Fibroblast of mammary gland (primary cell): ENCODE measurements at places on chromosomes 13 and 19.

DNA sequence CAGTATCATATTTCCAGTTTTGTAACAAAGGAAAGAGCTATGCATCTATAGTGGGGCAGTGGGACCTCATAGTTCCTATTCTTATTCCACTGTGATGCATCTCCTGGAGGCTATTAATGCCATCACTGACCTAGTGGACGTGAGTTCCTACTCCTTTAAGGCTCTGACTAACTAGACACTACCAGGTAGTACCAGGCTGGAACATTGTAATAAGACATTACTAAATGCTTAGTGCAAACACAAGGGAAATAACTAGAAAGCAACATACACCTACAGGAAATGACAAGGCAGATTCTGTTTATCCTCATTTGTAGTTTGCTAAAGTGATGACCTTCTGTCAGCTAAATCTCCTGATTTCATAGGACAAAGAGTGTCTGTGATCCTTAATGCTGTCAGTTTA lies 192.5 kb downstream of the POSTN start:
- DNase-seq = no peak

DNA sequence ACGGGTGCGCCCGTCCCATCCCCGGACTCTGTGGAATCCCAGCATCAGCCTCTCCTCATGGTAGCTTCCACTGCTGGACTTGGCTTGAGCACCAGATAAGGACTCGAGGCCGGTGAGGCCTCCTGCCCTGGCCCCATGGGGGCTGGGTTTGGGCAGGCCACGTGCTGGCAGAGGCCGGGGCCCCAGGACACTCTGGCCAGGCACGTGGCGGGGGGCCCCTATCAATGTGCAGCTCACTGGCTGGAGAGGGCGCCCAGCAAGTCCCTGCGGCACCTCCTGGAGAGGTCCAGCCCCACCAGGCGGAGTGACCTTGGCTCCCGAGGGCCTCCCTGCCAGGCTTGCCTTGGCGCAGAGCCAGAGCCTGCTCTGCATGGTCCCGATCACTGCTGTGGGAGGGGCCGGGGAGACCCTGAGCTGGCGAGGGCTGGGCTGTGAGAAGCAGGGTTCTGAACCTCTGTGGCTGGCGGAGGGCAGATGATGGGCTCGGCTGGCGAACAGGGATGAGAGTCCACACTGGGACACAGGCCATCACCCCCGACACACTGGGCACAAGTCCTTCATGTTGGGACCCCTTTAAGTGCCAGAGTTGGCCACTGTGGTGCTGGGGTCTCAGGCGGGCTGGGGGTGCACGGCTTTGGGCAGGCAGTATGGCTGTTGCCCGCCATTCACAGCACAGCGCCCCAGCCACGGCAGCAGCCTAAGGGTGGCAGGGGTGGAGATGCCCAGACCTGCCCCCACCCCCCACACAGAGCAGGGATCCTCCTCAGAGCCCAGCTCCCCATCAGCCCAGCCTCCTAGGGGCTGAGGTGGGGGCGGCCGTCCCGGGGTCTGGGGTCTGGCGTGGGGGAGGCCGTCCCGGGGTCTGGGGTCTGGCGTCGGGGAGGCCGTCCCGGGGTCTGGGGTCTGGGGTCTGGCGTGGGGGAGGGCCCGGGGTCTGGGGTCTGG lies 19.1 kb downstream of the CEBPG start:
- no peak for DNase-seq

GRCh38 chr13:98467263-98467985 lies 109.5 kb downstream of the STK24 start:
- no peak for DNase-seq

- no peak for DNase-seq
Measured at GRCh38 chr13:19725320-19725719, 57.4 kb downstream of the PSPC1 start.

DNA sequence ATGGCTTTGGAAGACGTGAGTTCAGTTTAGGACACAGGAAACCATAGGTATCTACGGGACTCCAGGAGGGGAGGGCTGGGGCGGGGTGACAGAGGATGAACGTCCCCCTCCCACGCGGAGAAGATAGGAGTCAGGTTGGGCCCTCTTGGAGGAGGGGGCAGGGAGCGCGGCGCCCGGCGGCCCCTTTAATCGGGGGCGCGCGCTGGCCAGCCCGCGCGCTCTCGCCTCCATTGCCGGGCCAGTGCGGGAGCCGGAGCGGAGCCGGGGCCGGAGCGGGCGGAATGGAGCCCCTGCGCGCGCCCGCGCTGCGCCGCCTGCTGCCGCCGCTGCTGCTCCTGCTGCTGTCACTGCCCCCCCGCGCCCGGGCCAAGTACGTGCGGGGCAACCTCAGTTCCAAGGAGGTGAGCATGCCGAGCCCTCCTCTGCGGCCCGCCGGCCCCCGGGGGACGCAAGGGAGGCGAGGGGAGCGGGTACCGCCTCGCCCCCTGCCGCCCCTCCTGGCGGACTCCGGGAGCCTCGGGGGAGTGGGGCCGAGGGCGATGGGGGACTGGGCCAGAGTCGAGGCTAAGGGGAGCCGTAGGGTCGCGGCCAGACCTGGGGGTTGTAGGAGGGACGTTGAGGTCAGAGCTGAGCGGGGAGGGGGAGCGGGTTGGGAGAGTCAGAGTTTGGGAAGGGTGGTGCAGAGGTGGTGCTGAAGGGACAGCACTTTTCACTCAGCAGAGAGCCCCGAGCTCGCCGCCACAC lies at the start of gene TMEM145:
Gene TMEM145, plus strand, starts transcription at position 214 of the 744 bp plus-strand sequence. Its CDS starts 68 bp downstream, at position 282.
- peak; percentile 30 for DNase-seq

GRCh38 chr13:111855786-111856185 lies 211.2 kb upstream of the SOX1 start:
- DNase-seq = no peak

- DNase-seq = no peak
Measured at GRCh38 chr13:21104199-21105019, 43.0 kb upstream of the LATS2 start.

- no peak for DNase-seq
Measured at GRCh38 chr13:99894105-99894839, 77.3 kb downstream of the ZIC5 start.

DNA sequence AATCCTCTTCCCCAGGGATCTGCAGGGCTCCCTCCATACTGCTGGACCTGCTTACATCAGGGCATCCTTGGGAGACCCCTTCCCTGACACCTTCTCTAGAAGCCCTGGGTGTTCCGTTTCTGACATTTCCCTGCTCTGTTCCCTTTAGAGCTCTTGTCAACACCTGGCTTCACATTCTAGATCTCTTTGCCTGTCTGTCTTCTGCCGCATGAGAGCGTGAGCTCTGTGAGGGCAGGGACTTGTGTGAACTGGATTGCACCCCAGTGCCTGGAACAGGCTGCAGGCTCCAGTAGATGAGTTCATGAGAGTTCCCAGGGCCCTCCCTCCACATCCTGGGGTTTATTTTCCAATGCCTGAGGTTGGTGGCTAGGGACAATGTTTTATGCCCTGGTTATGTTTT lies 651 bp downstream of the CEACAM7 start:
- no peak for DNase-seq

DNA sequence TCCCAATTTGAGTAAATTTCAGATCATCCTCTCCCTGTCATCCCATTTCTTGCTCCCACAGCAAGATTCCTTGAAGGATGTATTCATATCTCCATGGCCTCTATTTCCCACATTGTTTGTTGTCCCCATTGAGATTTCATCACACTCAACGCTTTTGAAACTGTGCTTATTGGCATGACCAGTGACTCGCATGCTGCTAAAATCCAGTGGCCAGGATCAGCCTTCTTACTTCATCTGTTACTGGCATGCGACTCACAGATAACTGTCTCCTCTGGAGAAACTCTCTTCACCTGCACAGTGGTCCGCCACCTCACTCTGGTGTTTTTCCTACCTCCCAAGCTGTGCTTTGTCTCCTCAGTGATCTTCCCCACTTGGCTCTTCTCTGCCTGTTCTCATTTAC lies 95.8 kb downstream of the WASF3 start:
- DNase-seq = peak; percentile 69

- DNase-seq = no peak
Measured at GRCh38 chr13:59445812-59446211, 717.9 kb downstream of the DIAPH3 start.

DNA sequence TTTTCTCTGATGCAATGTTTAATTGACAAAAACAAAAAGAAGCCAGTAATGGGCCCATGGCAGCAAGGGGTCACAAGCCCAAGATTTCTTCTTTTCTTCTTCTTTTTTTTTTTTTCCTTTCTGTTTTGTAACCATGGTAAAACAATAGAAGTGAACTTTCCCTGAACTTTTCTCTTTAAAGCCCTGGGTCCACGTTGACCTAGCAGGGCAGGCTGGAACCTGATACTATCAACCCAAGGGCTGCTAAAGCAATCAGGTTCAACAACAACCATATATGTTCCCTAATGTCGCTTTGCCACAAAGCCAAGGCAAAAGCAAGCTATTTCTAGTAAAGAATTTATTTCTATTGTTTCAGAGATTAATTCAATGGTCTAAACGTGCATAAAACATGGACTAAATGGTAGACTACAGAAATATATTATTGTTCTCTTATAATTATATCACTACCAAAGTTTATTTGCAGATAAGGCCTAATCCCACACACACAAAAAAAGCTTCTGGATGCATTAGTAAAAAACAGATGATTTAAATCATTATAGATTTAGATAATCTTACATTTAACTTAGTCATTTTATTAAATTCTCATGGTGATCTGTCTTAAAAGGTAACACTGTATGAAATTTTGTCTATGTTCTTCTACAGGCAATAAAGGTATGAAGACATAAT lies 153.9 kb downstream of the DACH1 start:
- DNase-seq = no peak

DNA sequence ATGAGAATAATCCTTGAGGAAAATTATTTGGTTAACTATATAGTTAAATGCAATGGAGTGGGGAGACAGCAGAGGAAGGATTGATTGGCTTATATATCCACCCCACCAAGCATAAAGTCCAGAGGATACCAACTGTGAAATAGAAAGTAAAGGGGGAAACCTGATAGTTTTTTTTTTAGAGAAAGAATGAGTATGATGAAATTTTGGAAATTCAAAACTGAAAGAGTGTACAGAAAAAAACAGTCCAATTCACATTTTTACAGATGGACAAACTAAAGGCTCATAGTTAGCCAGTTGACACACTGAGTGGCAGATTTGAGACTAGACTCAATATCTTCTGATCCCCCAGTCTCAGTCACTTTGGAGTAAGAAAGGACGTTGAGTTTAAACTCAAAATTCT lies 51.1 kb downstream of the FNDC3A start:
- no peak for DNase-seq

DNA sequence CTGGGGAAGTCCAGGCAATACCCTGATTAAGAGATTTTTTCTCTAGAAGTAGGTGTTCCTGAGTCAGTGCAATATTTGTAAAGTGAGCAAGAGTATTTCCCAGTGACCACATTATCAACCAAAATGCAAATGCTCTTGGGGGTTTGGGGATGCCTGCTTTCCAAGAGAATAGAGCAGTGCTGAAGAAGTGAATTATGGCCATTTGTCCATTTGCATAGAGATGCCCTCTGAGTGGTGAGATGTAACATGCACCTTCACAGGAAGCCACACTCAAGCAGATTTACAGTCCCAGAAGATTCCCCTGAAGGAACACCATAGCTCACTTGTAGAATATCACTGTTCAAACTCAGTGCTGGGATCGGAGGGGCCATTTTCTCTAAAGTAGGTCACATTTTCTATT lies 71.8 kb downstream of the TNFSF11 start:
- DNase-seq = no peak

DNA sequence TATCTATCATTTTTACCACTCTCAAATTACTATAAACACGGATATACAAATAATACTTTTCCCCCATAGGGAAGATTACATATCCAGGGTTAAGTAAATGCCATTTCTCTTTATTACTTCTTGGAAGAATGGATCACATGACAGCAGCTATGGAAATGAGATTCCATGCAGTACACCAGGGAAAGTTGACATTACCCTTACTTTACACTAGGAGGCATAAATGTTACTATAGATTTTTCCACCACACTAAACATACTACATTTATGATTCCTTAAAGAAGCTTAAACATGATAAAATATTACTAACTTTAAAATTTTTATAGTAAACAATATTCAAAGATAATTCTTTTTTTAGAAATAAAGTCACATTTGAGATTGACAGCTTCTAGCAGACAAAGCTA lies 611.4 kb downstream of the PCDH9 start:
- peak; percentile 58 for DNase-seq

DNA sequence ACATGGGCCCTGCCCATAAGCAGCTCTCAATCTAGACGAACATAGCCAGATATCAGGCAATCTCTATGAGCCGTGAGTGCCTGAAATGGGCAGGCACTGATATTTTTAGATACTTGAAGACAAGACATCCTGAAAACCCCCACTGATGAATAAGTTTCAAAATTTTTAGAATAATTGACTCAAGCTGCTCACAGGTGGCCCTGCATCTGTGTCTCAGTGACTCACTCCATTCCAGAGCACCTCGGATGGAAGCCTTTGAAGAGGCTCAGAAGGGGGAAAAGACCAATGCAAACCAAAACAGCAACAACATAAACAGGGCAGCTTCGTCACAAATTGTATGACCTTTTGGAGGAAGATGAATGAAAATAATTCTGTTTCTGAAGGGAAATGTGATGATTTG lies 42.8 kb upstream of the SLC46A3 start:
- DNase-seq = peak; percentile 26

DNA sequence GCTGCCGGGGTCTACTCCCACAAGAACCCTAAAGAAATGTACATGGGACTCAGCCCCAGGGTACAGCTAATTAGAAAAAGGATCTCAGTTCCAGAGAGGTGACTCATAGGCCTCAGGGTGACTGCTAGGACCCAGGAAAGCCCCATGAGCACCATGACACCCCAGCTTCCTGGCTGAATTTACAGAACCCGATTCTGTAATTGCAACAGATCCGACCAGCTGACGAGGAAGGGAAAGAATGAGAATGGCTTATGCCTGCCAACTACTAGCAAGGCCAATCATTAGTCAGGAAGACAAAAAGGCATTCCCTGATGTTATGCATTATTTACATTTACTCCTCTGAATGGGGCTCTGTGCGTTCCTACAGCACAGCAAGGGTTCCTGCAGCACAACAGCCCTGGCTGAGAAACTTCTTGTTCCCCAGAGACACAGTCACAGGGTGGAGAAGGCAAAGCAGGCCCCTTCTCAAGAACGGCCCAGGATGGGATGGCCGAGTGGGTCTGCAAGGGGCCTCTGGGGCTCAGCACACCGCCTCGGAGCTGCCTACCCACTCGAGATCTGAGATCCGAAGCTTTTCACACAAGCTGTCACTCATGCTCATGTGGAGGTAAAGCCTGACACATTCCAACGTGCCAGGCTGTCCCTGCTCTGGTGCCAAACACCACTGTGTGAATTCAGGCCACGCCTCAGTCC lies 27.2 kb downstream of the PBX4 start:
- peak; percentile 98 for DNase-seq
